ENCODE measurements at places on chromosomes 3 and 15. TPM values are rescaled to one million over a fixed set of nuclear protein-coding genes. Genes with fewer than 3 reads are reported as not detected.

GRCh38 chr3:62777130-62777529, 98.1 kb downstream of the CADPS start:
- no peak for DNase-seq

DNA sequence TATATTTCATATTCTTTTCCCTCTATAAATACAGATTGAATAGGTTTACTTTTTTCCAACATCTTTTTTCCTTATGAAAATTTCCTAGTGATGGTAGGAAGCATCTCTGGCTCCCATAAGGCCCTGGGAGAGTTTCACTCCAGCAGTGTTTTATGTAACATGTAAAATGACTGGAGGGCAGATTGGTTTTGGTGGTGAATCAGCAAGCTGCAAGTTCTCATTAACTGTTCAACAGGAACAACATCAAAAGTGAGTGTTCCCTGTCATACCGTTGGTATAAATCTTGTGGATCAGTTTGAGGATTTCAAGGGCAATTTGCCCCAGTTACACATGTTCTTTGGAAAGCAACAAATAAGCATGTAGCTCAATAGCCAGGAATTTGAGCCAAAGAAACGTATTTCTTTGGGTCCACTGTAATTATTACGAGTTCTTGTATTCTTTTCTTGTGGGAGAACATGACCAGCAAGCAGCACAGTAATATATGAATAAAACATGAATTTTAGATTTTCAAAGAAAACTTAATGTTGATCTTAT, 345.7 kb downstream of the SV2B start:
- peak; percentile 13 for DNase-seq

Gene KY
- polyA plus RNA-seq = 3.7 TPM

GRCh38 chr3:189833996-189834395, 202.8 kb downstream of the TP63 start:
- no peak for DNase-seq

- DNase-seq = no peak
These were observed 53.3 kb downstream of the OSBPL10 start for GRCh38 chr3:31927811-31928210.

All from adrenal gland (tissue), 19 donors.